ENCODE measurements at places on chromosomes 4 and X.

DNA sequence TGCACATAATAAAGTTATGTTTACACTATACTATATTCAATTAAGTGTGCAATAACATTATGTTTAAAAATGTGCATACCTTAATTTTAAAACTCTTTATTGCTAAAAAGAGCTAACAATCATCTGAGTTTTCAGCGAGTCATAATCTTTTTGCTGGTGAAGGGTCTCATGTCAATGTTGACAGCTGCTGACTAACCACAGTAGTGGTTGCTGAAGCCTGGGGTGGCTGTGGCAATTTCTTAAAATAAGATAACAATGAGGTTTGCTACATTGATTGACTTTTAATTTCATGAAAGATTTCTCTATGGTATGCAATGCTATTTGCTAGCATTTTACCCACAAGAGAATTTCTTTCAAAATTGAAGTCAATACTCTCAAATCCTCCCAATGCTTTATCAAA lies 58.6 kb downstream of the C4orf46 start:
- no peak for DNase-seq

- DNase-seq: no peak
These were observed 22.7 kb upstream of the PLCXD1 start for GRCh38 chrX:258291-259040.

DNA sequence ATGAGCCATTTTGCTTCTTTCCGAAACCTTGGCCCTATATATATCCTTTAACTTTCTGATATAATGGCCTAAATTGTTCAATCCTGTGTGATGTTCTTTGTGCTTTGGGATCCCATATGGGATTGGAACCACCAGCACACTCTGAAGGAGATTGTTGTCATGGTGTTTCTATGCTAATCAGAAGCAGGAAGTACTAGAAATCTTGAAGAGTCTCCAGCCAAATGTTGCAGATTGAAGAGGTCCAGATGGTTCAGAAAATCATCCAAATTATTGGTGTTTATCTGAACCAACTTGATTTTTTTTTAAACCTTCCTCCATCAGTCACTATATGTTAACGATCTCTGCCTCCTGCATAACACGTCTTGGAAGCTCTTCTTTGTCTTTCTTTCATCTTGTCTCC lies 72.8 kb downstream of the KIT start:
- DNase-seq: no peak

GRCh38 chr4:159144112-159144694 lies 41.3 kb downstream of the RAPGEF2 start:
- no peak for DNase-seq

DNA sequence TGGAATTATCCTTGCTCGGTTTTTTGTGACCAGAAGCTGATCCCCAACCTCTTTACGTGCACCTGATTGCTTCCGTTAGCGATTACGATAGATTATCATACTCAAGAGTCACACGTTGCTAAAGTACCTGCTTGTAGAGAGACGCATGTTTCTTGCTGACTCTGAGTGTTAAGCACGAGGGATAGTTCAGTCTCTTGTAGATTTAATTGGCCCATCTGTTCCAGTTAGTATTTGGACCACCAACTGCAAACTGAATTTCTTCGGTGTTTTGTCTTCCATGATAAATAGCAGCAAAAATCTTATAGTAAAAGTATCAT lies 516 bp upstream of the COX18 start:
- DNase-seq: no peak

GRCh38 chrX:105876658-105877057 lies 54.3 kb downstream of the NRK start:
- DNase-seq: no peak

DNA sequence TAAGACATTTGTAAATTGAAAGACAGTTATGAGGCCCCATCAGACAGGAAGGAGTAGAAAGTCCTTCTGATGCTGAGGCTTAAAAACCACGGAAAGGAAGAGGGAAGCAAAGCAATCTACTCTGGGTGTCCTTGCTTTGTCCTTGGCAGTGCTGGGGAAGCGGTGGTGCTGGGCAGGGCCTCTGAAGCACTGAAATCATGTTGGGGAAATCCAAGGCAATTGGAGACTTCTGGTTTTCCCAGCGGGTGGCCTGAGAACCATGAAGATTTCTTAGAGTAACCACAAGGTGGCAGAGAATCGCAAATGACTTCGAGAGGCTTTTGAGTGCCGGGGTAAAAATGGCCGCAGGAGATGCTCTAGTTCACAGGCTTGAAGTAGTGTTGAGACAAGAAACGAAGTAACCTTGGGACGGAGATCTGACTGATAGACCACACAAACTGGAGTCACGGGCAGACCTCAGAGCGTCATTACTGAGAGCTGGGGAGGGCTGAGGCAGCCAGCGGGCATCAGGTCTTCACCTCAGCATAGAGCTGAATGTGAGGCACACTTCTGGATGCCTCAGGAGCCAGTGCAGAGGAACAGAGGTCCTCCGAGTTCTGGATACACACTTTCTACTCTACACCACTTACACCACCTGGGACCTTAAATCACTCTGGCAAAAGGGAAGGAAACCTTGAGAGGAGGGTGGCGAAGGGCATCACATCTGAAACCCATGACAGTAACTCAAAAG lies 130.7 kb upstream of the GPRIN3 start:
- DNase-seq: no peak

GRCh38 chr4:117626664-117627063 lies 407.6 kb upstream of the NDST3 start:
- no peak for DNase-seq

- DNase-seq: peak; percentile 28
These were observed 113.5 kb downstream of the DHX15 start for GRCh38 chr4:24470666-24471485.

GRCh38 chr4:993111-994029 lies at the start of gene SLC26A1:
Gene SLC26A1, minus strand, starts transcription at chr4:993404. Its CDS starts 1,701 bp downstream, at chr4:991703.
- DNase-seq: no peak

DNA sequence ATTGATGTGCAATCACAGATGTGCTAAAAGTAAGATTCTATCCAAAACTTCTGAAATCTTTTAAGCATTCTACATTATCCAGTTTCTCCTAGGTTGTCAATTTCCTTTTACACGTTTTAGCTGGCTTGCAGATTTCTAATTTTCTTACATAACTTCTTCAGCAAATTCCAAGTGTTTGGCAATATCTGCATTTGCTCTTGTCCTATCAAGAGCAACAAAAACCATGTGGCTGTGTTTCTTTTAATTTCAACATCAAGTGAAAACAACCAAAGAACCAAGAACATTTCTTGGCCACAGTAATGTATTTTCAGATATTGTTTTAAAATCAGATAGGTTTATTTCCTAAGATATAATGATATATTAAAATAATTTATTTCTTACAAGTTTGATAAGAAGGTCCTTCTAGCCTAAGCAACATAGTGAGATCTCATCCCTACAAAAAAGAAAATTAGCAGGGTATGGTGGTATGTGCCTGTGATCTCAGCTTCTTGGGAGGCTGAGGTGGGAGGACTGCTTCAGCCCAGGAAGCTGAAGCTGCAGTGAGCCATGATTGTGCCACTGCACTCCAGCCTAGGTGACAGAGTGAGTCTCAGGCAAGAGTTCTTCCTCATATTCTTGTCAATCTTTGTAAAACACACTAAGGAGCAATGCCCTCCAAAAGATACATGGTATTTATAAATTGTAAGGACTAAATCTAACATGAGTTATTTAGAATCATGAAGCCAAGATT lies 131.4 kb upstream of the NAP1L5 start:
- DNase-seq: no peak

DNA sequence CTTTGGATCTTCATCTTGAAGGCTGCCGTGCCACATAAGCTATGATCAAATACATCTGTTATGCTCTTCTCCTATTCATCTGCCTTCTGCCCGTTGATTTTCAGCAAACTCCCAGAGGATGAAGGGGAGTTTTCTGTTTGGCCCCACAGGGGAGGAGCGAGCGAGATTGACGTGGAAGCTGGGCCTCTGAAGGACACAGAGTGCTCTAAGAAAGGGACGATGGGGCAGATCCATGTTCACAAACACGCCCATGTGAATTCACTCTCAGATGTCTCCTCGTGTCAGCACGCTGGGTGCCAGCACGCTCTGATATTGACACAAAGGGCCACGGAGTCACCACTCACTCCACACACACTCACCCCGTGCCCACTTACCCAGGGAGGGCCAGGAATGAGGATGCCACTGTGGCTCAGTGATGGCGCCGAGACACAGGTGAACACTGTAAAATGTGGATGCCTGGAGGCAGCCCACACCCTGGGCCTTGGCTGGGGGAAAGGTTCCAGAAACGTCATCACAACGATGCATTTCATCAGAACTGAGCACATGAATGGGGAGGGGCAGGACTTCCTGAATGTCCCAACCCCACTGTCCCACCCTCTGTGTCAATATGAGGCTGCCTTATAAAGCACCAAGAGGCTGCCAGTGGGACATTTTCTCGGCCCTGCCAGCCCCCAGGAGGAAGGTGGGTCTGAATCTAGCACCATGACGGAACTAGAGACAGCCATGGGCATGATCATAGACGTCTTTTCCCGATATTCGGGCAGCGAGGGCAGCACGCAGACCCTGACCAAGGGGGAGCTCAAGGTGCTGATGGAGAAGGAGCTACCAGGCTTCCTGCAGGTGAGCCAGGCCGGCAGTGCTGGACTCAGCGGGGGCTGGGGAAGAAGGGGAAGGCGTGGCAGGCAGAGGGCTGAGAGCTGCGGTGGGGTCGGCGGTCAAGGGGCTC lies at the start of gene S100P:
Gene S100P (plus strand): TSS at position 648 of the 946 bp plus-strand sequence. CDS start 55 bp downstream, at position 703.
- no peak for DNase-seq

DNA sequence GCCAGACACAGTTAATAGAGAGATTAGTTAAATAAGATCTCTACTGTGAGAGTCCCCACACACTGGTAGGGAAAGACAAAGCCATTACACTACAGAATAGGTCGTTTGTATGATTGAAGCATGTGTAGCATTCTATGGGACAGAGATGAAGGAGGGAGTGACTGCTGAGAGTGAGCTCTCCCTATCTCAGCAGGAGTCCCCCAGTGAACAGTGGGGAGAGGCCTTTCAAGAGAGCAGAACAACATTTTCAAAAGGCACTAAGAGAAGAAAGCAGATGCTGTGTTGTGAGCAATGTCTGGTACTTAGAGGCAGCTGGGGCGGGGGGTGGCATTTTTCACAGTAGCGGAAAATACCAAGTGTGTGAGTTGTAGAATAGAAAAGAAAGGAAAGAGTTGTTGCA lies 413.6 kb downstream of the AFF2 start:
- no peak for DNase-seq

- DNase-seq: no peak
These were observed 424.5 kb upstream of the FAM47C start for GRCh38 chrX:36583674-36584073.

DNA sequence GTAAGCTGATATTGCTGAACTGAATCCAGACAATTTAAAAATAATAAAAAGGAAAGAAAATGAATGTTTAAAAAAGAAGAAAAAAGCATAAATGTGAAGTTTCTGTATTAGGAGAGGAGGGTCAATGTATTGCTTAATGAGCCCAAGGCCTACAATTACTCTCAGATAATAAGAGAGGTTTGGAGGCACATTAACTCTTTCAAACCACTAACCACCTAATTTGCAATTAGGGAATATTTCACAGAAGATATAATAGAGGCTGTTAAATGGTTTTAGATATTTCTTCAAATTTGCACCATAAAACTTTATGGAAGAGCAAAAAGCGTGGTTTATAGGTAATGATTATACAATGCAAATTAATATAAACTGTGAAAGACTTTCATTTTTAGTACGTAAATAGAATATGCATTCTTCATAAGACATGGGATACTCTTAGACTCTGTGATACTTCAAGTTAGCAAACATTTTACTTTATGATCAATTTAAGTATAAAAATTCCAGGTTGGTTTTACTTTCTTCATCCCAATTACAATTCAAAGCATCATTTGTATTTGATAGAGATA lies 364.2 kb upstream of the GALNTL6 start:
- DNase-seq: no peak

DNA sequence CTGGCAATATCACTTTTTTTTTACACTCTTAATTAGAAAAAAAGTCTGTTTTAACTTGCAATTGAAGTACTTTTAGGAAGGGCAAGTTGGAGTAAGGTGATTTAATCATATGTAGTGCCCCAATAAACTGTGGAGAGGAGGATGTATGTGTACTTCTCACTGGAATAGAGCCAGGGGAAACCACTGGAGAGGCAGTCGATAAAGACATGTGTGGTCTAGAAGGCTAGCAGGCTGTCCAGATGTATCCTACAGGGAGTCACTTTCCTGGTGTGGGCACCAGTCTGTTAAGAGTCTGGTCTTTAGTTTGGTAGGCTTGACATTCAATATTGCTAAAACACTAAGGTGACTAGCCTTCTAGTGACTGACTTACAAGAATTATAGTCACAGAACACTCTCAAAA lies 9.6 kb upstream of the SGMS2 start:
- DNase-seq: no peak

- no peak for DNase-seq
These were observed 9.0 kb downstream of the COX7B2 start for GRCh38 chr4:46900082-46900481.

GRCh38 chr4:77089866-77090265 lies 14.1 kb upstream of the CCNI start:
- no peak for DNase-seq

GRCh38 chr4:184348311-184349233 lies 125.8 kb downstream of the IRF2 start:
- no peak for DNase-seq

GRCh38 chr4:147566762-147567161 lies 50.4 kb upstream of the TMEM184C start:
- no peak for DNase-seq

DNA sequence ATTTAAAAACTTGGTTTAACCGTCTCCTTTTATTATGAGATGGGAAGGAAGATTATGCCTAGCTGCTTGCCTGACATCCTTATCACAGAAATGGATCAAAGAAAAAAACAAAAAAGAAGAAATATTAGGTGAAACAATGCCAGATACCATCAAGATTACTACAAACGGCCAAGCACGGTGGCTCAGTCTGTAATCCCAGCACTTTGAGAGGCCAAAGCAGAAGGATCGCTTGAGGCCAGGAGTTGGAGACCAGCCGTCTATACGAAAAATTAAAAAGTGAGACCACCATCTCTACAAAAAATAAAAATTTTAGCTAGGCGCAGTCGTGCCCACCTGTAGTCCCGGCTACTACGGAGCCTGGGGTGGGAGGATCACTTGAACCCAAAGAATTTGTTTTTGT lies 2.3 kb downstream of the FRYL start:
- DNase-seq: no peak

GRCh38 chr4:98519268-98519977 lies 139.0 kb downstream of the TSPAN5 start:
- DNase-seq: peak; percentile 90

GRCh38 chrX:152918707-152919106 lies 20.8 kb downstream of the ZNF185 start:
- DNase-seq: no peak

GRCh38 chr4:52919461-52919860 lies 57.3 kb downstream of the RASL11B start:
- DNase-seq: no peak

- no peak for DNase-seq
These were observed 33.7 kb downstream of the CLOCK start for GRCh38 chr4:55512922-55513571.

GRCh38 chr4:173014113-173014558 lies 154.5 kb upstream of the GALNT7 start:
- peak; percentile 34 for DNase-seq

All from kidney glomerular epithelial cell (primary cell).